ENCODE measurements at places on chromosomes 1 and 21. TPM values are rescaled to one million over a fixed set of nuclear protein-coding genes. Genes with fewer than 3 reads are reported as not detected.

The MMP23B gene
- total RNA-seq, result 2.7 TPM

- no peaks in the 10 kb centered on the region for H3K27me3 ChIP-seq
- H3K4me3 ChIP-seq, result no peak overlapping the region
- H3K27ac ChIP-seq, result no peak overlapping the region
- H3K36me3 ChIP-seq, result no peaks in the 10 kb centered on the region
- H3K4me1 ChIP-seq, result no peaks in the 10 kb centered on the region
Measured at GRCh38 chr1:212982430-212983152, 32.2 kb downstream of the VASH2 start.

DNA sequence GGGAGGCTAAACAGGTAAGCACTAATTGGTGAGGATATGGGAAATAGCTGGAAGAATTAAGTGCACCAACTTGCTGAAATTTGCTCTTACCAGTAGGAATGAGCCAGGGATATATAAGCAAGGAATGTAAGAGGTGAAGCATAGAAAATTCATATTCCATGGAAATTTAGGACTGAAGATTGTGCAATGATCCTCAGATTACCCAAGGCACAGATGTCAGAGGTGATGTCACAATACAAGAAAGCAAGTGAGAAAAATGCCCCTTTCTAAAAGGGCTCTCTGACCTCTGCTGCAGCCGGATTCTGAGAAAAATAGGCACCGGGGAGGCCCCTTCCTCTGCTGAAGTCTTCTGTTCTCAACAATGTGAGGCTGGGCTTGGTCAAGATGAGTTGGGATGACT, 112.3 kb upstream of the ZNF678 start:
- no peaks in the 10 kb centered on the region for H3K27me3 ChIP-seq
- H3K4me3 ChIP-seq, result no peak overlapping the region
- no peak overlapping the region for H3K27ac ChIP-seq
- DNase-seq, result no peak
- H3K36me3 ChIP-seq, result no peaks in the 10 kb centered on the region

- no peak overlapping the region for H3K27ac ChIP-seq
- no peak overlapping the region for H3K4me3 ChIP-seq
- H3K4me1 ChIP-seq, result no peaks in the 10 kb centered on the region
- H3K27me3 ChIP-seq, result no peaks in the 10 kb centered on the region
- no peak for DNase-seq
- H3K36me3 ChIP-seq, result no peaks in the 10 kb centered on the region
Measured at GRCh38 chr1:48576565-48576964, 104.6 kb upstream of the SPATA6 start.

GRCh38 chr1:12487520-12487919, 130.5 kb downstream of the DHRS3 start:
- H3K27ac ChIP-seq, result no peak overlapping the region
- H3K4me3 ChIP-seq, result no peak overlapping the region
- H3K27me3 ChIP-seq, result no peaks in the 10 kb centered on the region

DNA sequence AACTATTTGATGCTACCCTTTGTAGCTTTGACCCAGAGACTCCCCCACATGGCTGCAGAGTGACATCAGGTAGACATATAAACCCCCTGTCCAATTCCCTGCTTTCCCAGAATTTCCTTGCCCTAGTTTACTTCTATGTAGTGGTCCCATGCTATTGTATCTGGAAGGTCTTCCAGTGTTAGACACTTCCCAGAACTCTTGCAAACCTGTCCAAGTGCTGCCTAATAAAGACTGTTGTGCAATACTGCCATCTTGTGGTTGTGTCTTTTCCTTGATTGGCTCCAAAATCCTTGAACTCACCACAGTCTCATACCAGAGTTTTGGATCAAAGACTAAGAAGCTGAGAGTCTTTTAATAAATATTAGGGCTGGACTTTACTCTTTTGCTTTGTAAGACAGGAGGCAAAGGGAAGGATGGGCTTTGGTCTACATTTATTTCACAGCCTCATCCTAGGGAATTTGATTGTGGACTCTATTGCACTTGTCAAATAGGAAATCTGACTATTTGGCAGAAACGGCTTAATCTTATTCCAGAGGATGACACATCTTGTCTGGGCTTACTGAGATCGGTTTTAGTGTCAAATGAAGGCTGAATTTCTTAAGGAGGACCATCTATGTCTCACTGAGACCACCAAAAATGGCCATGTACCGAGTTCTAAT, 169.9 kb downstream of the LRRC7 start:
- H3K4me3 ChIP-seq, result no peak overlapping the region
- no peak for DNase-seq
- no peaks in the 10 kb centered on the region for H3K36me3 ChIP-seq
- no peaks in the 10 kb centered on the region for H3K27me3 ChIP-seq

GRCh38 chr1:35029761-35030160, 2.0 kb downstream of the ZMYM6 start:
- DNase-seq, result no peak
- H3K36me3 ChIP-seq, result no peaks in the 10 kb centered on the region
- H3K4me3 ChIP-seq, result peak overlapping the region; percentile 19
- no peak overlapping the region for H3K27ac ChIP-seq

DNA sequence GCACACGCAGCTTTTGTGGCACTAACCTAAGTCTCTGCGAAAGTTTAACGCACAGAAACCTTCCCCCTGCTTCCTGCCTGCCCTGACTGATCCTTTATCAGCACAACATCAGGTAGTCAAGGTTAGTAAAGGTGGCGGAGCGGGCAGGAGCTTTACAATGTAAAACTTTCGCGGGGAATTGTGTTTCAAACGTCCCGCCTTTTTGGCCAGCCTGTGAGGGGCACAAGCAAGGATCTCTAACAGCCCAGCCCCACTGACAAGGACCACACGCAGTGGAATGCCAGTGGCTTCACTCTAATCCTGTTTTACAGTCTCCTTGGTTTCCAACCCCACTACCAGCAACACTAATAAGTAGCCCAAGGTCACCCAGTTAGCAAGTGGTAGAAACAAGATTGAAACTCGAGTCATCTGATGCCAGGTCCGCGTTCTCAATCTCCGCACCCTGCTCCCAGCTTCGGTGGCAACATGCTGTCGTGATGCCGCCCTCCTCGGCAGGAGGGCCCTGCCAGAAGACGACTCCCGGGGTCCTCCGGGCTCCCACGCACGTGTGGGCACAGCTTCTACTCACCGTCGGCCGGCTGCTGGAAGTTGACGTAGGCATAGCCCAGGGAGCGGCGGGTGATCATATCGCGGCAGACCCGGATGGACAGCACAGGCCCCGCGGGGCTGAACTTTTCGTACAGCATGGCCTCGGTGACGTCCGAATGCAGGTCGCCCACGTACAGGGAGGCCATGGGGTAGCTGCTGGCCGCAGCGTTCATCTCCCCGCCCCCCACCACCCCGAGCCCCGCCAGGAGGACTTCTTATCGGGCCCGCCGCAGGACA, 1.2 kb downstream of the PABPC4 start:
- no peaks in the 10 kb centered on the region for H3K27me3 ChIP-seq
- peak overlapping the region; percentile 93 for H3K4me3 ChIP-seq
- peak; percentile 32 for DNase-seq
- H3K36me3 ChIP-seq, result peaks cover 6% of the 10 kb centered on the region

DNA sequence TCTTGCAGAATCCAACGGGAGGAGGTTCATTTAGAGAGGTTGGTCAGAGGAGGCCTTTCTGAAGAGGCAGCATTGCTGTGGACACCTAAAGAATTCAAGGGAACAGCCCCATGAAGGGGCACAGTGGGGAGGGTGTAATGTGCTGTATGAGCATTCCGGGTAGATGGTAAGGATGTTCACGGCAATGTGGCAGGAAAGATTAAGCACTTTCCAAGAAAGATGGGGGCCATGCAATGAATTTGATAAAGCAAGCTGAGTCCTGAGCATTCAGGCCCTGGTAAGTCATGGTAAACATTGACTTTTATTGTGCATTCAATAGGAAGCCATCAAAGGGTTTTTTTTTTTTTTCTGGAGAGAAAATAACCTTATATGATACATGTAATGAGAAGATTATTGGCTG, 166.6 kb downstream of the GREM2 start:
- no peaks in the 10 kb centered on the region for H3K4me1 ChIP-seq
- no peak overlapping the region for H3K27ac ChIP-seq
- no peaks in the 10 kb centered on the region for H3K36me3 ChIP-seq
- H3K4me3 ChIP-seq, result no peak overlapping the region
- no peaks in the 10 kb centered on the region for H3K27me3 ChIP-seq

Data from breast epithelium (tissue), 4 donors.